ENCODE measurements at places on chromosomes 13 and 19.

DNA sequence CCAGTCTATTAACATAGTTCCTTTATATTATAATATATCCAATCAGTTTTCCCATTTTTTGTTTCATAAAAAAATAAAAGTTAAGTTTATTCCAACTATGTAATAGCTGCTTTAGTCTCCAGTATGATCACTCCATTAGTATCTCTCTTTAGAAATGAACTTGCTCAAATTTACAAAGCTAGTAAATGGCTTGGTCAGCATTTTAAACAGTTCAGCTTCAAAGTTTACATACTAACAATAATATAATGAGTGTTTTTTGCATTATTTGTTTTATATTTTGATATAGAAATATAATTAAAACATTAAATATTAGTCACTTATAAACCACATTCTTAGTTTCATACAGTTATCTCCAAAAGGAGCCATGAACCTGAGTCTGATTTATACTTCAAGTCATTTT, 1073.8 kb downstream of the SLITRK5 start:
- DNase-seq = no peak

DNA sequence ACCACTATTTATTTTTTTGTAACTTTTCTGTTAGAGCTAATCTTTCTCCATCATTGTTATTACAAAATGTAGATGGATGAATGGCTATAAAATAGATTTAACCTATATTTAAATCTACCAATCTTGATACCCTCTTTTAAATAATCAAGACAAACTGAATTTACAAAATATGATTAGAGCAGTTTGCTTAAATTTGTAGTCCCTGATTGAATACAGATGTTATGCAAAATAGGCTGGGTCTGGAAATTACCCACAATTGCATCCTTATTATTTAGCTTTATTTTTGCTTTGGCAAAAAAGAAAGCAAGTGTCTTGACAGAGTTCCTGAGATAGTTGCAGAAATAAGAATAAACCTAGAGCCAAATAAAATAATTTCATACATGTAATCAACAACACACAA, 352.8 kb downstream of the KLF12 start:
- no peak for DNase-seq

GRCh38 chr13:104487006-104487405, 1420.8 kb upstream of the SLC10A2 start:
- DNase-seq = no peak

GRCh38 chr19:6318772-6319171, 14.6 kb downstream of the ACER1 start:
- no peak for DNase-seq

DNA sequence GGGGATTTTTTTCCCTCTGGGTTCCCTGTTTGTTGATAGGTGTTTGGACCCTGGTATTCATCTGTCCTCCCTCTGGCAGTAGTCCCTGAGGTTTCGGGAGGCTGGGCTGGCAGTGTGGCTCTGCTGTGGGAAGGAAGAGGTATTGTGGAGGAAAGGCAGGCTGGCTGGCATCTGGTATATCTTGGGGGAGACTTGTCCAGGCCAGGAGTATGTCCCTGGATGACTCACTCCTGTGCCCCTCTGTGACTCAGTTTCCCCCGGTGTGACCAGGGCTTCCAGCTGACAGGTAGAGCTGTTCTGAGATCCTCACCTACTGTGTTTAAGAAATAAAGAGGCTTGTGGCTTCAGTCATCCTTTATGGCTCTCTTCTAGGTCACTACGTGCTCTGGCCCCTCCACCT, 14.2 kb upstream of the ZNF492 start:
- DNase-seq = no peak

DNA sequence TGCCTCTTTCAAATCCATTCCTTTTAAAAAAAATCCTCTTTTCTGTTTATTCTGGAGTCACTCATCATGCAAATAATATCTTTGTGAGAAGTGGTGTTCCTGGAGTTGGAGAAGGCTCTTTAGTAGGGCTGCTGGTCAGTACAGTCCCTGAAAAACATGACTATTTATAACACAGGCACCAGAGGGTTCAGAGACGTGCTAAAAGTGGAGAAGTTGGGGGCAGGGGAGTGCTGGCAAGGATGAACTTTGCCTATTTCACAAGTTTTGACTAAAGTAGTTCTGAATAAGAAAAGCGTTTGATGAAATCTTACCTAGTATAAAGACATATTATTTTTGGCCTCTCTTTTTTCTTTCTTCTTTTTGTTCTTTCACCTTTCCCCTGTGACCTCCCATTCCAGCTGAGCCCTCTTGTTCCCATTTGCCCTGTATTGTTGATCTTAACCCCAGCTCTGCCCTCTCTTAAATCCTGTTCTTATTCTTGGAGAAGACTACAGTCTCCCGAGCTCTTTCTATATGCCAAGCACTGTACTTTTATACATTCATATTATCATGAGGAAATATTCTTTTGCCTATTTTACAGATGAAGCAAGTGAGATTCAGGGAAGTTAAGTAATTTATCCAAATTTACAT, 129.1 kb downstream of the TM9SF2 start:
- no peak for DNase-seq

DNA sequence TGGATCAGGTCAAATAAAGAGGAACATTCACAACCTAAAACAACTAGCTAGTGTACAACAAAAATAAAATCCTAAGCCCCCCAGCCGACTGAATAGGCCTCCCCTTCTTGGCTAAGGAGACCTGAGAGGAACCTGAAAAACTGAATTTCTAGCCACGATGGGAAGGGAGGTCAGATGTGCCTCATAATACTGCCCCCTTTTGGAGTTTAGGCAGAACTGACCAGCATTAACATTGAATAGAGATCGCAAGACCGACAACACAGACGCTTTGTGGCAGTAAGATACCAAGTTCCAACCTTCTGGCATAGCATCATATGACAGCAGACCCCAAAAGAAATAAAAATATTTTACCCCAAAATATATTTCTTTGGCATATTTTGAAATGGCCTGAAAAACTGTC, 15.9 kb downstream of the CBY2 start:
- DNase-seq = no peak

GRCh38 chr13:79723519-79724024, 242.6 kb downstream of the NDFIP2 start:
- DNase-seq = no peak

DNA sequence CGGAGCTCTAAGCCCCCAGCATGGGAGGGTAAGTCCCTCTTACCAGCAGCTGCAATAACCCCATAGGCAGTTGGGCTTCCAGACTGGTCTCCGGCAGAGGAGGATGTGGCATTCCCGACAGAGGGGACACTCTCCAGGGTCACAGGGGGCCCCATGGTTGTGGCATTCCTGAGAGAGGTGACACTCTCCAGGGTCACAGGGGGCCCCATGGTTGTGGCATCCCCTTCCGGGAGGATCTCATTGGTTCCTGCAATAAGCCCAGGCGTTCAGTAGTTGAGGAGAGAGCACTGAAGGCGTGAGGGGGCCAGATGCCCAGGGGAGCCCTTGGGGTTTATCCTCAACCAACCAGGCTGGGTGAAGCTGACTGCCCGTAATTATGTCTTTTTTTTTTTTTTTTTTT, 5.4 kb downstream of the CD320 start:
- no peak for DNase-seq

- no peak for DNase-seq
These were observed at the start of gene SACS for GRCh38 chr13:23433171-23434153. TSS of gene SACS (minus strand) at chr13:23433702. CDS start at chr13:23411239, 22,463 bp downstream.

- no peak for DNase-seq
These were observed 84.0 kb downstream of the GPC5 start for GRCh38 chr13:91482427-91482826.

GRCh38 chr19:2514981-2515518, 39.1 kb downstream of the GADD45B start:
- DNase-seq = no peak

DNA sequence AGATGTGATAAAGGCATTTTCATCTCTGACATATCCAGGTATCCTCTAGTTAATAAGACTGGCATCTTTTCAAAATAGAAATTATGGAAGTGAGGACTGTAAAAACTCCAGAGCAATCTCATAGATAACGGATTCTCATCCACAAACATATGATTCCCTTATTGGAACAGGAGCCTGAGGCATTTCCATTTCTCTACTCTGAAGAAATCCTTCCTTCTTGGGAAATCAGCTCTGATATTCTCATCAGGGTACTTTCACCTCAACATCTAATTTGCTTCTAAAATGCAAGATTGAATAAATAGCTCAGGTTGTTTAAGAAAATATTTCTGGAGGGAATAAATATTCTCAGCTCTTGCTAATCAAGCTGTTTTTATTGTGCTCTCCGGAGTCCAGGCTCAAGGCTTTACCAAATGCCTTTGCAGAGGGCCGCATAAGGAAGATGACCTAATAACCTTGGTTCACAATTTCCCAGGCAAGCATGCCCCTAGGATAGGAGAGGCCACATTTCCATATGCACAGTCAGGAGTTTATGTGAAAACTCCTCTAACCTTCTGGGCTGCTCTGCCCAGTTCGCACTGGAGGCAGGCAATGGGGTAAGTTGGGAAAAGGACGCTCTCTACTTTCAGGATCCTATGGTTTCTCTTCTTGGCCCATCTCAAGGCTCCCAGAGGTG, 44.0 kb upstream of the RFC3 start:
- no peak for DNase-seq

DNA sequence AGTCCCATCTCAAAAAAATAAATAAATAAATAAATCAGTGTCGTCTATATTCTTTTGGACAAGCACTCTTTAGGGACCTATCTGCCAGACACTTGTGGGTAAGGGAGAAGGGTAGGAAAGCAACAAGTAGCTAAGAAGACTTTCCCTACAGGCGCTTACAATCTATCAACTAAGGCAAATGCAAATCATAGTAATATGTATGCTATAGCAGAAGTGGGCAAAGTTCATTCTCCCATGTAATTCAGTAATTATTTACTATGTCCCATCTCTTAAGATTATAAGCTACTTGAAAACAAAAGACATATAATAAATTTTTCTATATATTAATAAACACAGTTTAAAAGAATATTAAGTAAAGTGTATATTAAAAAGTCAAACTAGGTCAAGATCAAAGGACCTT, 16.5 kb downstream of the ELF1 start:
- no peak for DNase-seq

- DNase-seq = no peak
These were observed 59.0 kb downstream of the ZNF429 start for GRCh38 chr19:21564406-21564805.

DNA sequence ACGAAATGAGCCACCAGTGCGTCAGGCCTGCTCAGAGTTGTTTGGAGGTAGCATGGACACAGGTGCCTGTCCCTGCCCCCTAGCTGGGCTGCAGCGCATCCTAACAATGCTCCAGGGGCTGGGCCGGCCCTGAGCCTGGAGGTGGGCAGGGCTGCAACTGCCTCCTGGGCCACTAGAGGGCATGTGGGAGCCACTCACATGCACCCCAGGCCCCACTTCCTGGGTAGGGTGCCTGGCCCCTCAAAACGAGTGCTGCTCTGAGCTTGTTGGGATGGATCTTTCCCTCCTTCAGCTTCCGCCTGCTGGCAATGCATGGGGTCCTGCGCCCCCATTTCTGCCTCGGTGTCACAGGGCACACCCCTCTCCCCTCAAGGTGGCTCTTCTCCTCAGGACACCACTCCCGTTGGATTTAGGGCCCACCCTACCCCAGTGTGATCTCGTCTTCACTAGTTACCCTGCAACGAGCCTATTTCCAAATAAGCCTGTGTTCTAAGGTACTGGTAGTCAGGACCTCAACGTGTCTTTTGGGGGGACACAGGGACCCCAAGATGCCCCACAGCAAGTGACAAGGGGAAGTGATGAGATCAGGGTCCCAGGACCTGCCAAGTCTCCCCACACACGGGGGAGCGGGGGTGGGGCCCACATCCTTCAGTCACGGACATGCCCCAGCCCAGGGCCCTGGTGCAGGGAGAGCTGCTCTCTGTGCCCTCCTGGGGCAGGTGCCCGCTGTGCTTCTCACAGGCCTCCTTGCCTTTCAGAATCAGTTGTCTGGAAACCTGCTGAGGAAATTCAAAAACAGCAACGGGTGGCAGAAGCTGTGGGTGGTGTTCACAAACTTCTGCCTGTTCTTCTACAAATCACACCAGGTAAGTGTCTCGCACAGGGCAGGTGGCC, 131.3 kb downstream of the STK24 start:
- peak; percentile 50 for DNase-seq

DNA sequence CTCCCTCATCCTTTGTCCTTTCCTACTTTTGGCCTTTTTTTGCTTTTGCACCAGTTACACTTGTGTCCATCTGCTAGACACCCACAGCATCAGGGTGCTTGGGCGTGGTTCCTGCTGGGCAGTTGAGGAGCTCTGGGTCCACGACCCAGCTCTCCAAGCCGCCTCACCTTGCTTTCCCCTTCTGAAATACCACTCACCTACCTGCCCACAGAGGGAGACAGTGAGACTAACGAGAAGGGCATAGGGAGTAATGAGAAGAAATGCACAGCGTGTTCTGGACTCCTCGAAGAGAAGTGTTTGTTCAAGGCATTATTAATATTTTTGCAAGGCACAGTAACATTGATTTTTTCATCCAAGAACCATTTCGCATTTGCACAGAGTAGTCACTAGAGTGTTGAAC, 92.9 kb downstream of the DNAJC15 start:
- no peak for DNase-seq

- DNase-seq = no peak
These were observed 58.7 kb downstream of the RNF17 start for GRCh38 chr13:24822640-24823039.

- no peak for DNase-seq
These were observed 809 bp downstream of the MISP start for GRCh38 chr19:751501-752341.

GRCh38 chr13:107157271-107157670, 589.3 kb upstream of the ARGLU1 start:
- DNase-seq = no peak

- DNase-seq = no peak
These were observed 110.2 kb downstream of the ATP11A start for GRCh38 chr13:112800057-112800456.

GRCh38 chr13:46622630-46623256, 69.8 kb downstream of the LRCH1 start:
- no peak for DNase-seq

GRCh38 chr13:49791711-49792549, 552 bp downstream of the KPNA3 start:
- DNase-seq = no peak

DNA sequence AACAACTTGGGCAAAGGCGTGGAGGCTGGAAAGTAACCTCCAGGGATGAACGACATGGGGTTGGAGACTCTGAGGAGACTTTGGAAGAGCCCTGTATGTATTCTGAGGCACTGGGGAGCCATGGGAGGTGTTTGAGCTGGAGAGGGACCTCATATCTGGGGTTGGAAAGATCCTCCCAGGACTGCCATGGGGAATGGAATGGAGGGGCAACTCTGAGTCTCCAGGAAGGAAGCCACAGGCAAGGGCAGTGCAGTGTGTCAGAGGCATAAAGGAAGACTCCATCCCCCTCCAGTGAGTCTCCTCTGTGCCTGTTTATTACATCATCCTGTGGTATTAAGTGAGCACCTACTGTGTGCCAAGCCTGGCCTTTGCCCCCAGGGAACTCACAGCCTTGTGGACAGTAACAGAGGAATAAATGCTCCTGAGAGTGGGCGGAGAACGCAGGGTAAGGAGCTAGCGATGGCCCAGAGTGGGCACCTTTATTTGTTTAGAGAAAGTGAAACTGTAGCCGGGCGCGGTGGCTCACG, 7.7 kb downstream of the PEAK3 start:
- DNase-seq = no peak

GRCh38 chr19:11560404-11561051, 1.5 kb upstream of the ELOF1 start:
- DNase-seq = peak; percentile 35

GRCh38 chr19:19550485-19550929, 12.4 kb downstream of the CILP2 start:
- DNase-seq = no peak

All from stimulated activated CD8-positive, alpha-beta memory T cell treated with anti-CD3 and anti-CD28 coated beads, Interleukin-2, amount 100 ng/mL, for 1 hour (primary cell).